Naive thymus-derived CD4-positive, alpha-beta T cell (primary cell): ENCODE measurements at places on chromosomes 11 and 22. TPM values are rescaled to one million over a fixed set of nuclear protein-coding genes. Genes with fewer than 3 reads are reported as not detected.

MGAT3 gene
- total RNA-seq = 0.57 TPM

KIRREL3 gene
- total RNA-seq = not detected

ARHGAP20 gene
- total RNA-seq = not detected

C11orf98 gene
- total RNA-seq = 103 and 108 TPM in 2 replicates

CHRNA10 gene
- total RNA-seq = 0.56 TPM

NCR3LG1 gene
- 2.7 TPM for total RNA-seq

ZP1 gene
- total RNA-seq = not detected in 2 replicates

MRGPRF gene
- total RNA-seq = not detected

POU2AF1 gene
- 4.9 TPM for total RNA-seq

FOSL1 gene
- total RNA-seq = 25.7 TPM

SAA1 gene
- total RNA-seq = not detected

FBXO3 gene
- 49.5 TPM for total RNA-seq

MTMR2 gene
- total RNA-seq = 19.2 and 20.8 TPM in 2 replicates

ANKK1 gene
- total RNA-seq = 2.8 TPM

ARHGAP32 gene
- total RNA-seq = 4.6 and 4.9 TPM in 2 replicates

PUS3 gene
- total RNA-seq = 4.6 TPM

AMBRA1 gene
- 46.9 TPM for total RNA-seq

RASD2 gene
- total RNA-seq = not detected

HMOX1 gene
- 54.0 TPM for total RNA-seq

SCGB1A1 gene
- total RNA-seq = not detected

TNNI2 gene
- total RNA-seq = not detected

FBLN1 gene
- 0.11 TPM for total RNA-seq

MPPED1 gene
- not detected for total RNA-seq

DKK3 gene
- 1.4 TPM for total RNA-seq

KRTAP5-8 gene
- total RNA-seq = not detected

PATE2 gene
- total RNA-seq = not detected

SERPING1 gene
- total RNA-seq = 0.21 TPM

ACRV1 gene
- total RNA-seq = not detected

FAM111B gene
- not detected for total RNA-seq

SCUBE2 gene
- total RNA-seq = not detected

SCGB1C1 gene
- total RNA-seq = not detected

HEPHL1 gene
- total RNA-seq = not detected

SHANK3 gene
- not detected for total RNA-seq

YAP1 gene
- not detected in 2 replicates for total RNA-seq

HORMAD2 gene
- 0.23 TPM in 1 of 2 replicates, not detected in the other for total RNA-seq

ADAMTS15 gene
- total RNA-seq = not detected

PLEKHB1 gene
- total RNA-seq = 92.9 TPM

CHEK1 gene
- 7.5 TPM for total RNA-seq

ROBO4 gene
- not detected for total RNA-seq

NAGA gene
- total RNA-seq = 9.3 TPM

VSTM5 gene
- not detected for total RNA-seq

APOBEC3B gene
- not detected for total RNA-seq

CYTH4 gene
- total RNA-seq = 227 TPM
